Stimulated activated naive CD4-positive, alpha-beta T cell treated with Interleukin-2 at 50 U/mL for 16 hours (primary cell): ENCODE measurements at places on chromosomes 2 and 18.
A peak's percentile ranks its signal among the peaks of the same experiment; 100 is the strongest.

GRCh38 chr2:189181706-189182105 lies 2.1 kb upstream of the COL5A2 start:
- no peak for DNase-seq

- no peak for DNase-seq
Observed at GRCh38 chr18:59788791-59789106, 91.5 kb upstream of the CCBE1 start.

GRCh38 chr18:47604021-47604420 lies 326.4 kb downstream of the SMAD2 start:
- DNase-seq, result no peak

DNA sequence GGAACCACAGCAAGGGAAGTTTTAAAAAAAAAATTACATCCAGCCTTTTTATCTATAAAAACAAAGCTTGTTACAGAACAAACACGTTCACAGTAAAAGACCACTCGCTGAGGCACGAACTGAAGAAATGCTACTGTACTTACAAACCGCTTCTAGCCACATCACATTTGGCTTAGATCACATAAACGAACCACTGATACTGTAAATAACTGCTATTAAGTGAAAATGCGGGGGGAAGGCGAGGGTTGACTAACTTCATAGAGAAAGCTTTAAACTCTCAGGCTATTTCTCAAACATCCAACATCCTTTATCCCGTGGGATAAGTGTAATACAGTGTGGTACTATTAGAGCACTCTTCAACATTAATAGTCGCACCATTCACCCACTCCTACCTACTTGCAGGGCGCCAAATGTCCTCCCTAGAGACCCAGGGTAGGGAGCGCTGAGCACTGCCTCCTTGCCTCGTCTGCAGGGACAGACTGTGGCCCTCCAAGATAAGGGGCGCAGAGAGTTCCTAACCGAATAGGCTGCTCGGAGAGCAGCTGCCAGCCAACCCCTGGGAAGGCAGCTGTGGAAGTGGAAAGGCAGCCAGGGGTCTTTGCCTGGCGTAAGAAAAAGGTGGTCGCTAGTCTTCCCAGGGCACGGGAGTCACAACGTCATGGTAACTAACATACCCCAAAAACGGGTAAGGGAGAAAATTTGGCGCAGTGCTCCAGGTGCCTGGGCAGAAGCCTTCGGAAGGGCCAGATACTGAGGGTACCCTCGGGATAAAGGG lies 854 bp downstream of the GPR155 start:
- peak; percentile 11 for DNase-seq

DNA sequence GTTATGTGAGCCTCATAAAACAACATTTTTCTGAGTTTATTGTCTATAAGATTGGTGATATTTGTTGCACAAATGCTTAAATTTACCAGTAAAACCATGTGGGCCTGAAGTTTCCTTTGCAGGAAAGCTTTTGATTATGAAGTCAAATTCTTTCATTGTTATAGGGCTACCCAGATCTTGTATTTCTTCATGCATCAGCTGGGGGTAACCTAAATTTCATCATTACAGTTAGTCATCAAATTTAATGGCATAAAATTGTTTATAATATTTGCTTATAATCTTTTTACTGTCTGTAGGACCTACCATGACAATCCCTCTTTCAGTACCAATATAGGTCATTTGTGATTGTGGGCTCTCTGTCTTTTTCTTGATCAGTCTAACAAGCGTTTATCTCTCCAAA lies 47.8 kb downstream of the SMAD2 start:
- no peak for DNase-seq

- DNase-seq, result no peak
Observed at GRCh38 chr2:100011272-100011731, 131.1 kb downstream of the AFF3 start.

GRCh38 chr2:228838819-228839218 lies 432.3 kb downstream of the PID1 start:
- no peak for DNase-seq

DNA sequence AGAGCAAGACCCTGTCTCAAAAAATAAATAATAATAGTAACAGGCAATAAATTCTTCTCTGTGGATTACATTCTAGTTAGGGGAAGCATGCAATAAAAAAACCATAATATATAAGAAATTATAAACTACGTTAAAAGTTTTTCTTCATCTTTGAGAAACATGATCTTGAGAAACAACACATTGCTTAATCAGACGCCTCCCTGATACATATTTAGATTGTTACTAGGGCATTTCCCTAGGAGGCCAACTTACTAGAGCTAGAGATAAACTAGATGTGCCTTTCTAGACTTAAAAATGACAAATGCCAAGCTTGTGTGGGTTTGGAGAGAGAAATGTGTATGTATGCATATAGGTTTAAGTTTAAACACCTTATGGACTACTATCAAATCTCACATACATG lies 76.3 kb upstream of the GALNT5 start:
- DNase-seq, result no peak

DNA sequence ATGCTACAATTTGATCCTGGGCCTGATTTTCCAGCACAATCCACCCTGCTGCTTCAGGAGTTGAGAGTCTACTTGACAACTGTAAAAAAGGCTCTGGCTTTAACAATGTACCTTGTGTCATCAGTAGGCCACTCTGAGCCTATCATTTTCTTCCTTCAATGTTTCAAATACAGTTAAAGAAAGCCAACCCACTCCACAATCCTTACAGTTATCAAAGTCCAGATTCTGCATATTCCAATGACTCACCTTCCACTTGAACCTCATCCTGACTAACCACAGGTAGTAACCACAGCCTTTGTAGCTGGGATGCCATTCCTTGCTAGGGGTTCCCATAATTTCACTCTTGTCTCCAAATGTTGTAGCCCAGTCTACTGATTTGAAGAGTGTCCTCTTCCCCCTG lies 35.5 kb upstream of the AQP4 start:
- DNase-seq, result no peak

DNA sequence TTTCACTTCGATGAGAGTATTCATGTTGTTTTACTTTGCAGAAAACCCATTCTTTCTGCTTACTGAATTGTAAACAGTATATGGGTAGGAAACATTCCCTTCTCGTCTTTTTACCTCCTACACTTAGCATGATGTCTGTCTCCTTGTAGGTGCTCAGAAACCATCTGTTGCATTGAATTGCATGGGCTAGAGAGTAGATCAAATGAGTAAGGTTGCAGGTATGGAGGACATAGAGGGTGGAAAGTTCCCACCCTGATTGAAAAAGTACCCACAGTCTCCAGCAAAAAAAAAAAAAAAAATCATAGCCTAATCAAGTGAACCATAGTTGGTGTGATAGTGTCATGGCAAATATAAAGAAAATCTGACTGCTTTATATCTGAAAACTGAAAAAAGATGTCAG lies 1.7 kb downstream of the CYTIP start:
- DNase-seq, result no peak

DNA sequence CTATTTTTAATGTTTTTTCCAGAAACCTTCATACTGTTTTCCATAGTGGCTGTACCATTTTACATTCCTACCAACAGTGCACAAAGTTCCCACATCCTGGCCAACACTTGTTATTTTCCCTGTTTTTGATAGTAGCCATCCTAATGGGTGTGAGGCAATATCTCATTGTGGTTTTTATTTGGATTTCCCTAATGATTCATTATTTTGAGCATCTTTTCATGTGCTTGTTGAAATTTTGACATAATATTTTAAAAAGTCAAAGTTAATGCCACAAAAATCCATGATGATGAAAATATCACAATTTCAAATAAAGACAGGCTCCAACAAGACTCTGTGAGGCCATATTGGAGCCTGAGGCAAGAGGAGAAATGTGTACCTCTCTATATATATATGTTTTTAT lies 50.2 kb downstream of the VWA3B start:
- DNase-seq, result no peak

DNA sequence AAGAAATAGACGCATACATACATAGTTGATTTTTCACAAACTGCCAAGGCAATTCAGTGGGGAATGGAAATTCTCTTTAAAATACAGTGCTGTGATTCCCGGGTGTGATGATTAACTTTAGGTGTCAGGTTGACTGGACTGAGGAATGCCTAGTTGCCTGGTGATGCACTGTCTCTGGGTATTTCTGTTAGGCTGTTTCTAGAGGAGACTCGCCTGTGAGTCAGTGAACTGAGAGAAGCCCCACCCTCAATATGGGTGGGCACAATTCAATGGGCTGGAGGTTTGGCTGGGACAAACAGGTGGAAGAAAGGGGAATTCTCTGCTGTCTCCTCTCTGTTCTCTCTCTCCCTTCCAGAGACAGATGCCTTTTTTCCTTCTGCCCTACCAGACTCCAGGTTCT lies 187.6 kb downstream of the ARHGAP28 start:
- DNase-seq, result no peak

GRCh38 chr2:167608487-167608886 lies 638.9 kb downstream of the STK39 start:
- DNase-seq, result no peak

DNA sequence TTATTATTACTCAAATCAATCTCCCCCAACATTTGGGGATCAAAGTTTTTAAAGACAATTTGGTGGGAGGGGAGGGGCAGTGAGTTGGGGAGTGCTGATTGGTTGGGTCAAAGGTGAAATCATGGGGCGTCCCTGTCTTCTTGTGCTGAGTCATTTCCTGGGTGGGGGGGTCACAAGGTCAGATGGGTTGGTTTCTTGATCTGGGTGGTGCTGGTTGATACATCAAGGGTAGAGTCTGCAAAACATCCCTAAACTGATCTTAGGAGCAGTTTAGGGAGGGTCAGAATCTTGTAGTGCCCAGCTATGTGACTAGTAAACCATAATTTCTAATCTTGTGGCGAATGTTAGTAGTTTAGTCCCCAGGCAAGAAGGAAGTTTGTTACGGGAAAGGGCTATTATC lies 67.4 kb downstream of the MOGAT1 start:
- no peak for DNase-seq

GRCh38 chr2:166768393-166769123 lies 119.7 kb upstream of the XIRP2 start:
- DNase-seq, result no peak

DNA sequence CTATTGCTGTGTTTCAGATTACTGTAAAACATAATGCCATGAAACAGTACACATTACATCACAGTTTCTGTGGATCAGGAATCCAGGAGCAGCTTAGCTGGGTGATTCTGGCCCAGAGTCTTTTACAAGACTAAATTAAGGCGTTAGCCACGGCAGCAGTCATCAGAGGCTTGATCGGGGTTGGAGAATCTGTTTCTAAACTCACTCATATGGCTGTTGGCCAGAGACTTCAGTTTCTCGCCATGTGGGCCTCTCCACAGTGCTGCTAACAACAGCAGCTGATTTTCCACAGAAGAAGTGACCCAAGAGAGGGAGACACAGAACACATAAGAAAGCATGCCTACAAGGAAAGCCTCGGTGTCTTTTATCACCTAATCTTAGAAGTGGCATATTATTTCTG lies 89.2 kb upstream of the MYO3B start:
- no peak for DNase-seq

DNA sequence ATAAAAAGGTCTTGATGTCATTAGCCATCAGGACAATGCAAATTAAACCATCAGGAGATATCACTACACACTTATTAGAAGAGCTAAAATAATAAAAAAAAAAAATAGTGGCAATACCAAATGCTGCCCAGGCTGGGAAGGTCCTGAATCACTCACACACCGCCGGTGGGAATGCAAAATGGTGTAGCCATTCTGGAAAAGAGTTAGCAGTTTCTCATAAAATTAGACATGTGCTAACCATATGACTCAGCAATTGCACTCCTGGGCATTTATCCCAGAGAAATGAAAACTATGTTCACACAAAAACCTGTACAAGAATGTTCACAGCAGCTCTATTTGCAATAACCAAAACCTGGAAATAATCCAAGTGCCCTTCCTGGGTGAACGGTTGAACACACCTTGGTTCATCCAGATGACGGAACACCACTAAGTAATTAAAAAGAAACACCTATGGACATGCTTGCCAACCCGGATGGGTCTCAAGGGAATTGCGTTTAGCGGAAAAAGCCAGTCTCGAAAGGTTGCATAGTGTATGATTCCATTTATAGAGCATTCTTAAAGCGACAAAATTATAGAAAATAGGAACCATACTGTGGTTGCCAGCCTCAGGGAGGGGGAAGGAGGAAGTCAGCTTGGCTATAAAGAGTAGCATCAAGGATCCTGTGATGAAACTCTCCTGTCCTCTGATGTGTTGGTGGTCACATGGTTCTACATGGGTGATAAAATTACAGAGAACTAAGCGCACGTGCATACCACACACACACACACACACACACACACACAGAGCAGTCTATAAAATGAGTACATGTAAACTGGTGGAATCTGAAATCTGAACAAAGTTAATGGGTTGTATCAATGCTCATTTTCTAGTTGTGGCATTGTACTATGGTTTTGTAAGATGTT lies 4.6 kb downstream of the MBP start:
- peak; percentile 21 for DNase-seq

GRCh38 chr2:236025892-236026291 lies 142.3 kb downstream of the GBX2 start:
- no peak for DNase-seq

DNA sequence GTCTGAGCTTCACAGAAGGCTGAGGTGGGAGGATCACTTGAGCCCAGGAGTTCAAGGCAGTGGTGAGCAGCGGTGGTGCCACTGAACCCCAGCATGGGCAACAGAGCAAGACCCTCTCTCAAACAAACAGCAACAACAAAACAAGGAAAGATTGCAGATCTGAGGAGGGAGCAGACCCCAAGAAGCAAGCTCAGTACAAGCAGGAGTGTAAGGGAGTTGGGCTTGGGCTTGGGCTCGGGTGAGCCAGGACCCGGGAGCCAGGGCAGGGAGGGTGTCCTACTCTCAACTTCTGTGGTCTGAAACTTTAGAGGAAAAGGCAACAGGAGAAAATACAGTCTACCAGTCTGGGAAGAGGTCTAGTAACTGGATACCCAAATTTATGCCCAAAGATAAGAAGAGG lies 92.0 kb upstream of the RAB12 start:
- DNase-seq, result no peak

- no peak for DNase-seq
Observed at GRCh38 chr2:61633250-61633649, 95.1 kb upstream of the XPO1 start.

- DNase-seq, result no peak
Observed at GRCh38 chr18:26322890-26323653, 96.8 kb downstream of the TAF4B start.

DNA sequence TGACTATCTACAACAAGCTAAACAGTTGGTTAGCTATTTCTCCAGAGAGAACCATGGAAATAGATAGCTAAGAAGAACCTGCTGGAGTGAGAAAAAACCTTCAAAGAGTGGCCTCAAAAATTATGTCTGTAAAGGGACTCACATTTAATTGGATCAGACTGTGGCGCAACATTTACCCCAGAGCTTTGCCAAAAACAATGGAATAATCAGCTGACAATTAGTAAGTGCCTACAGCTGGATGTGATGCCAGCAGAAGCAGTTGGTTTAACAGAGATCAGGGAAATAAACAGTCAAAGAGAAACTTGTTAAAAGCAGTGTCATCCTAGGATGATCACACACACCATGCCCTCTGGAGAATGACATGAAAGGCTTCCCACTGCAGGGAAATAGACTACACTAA lies 310.7 kb downstream of the CLIP4 start:
- DNase-seq, result no peak
